Activated CD4-positive, alpha-beta T cell treated with anti-CD3 and anti-CD28 coated beads for 1 hour (primary cell): ENCODE measurements at places on chromosomes 1 and 21.

- no peak for DNase-seq
These were observed 12.2 kb upstream of the PRXL2B start for GRCh38 chr1:2574350-2574749.

- DNase-seq: no peak
These were observed 9.6 kb upstream of the CYB5R1 start for GRCh38 chr1:202976633-202977032.

- peak; percentile 91 for DNase-seq
These were observed 92.5 kb upstream of the RUNX3 start for GRCh38 chr1:25022361-25023189.

DNA sequence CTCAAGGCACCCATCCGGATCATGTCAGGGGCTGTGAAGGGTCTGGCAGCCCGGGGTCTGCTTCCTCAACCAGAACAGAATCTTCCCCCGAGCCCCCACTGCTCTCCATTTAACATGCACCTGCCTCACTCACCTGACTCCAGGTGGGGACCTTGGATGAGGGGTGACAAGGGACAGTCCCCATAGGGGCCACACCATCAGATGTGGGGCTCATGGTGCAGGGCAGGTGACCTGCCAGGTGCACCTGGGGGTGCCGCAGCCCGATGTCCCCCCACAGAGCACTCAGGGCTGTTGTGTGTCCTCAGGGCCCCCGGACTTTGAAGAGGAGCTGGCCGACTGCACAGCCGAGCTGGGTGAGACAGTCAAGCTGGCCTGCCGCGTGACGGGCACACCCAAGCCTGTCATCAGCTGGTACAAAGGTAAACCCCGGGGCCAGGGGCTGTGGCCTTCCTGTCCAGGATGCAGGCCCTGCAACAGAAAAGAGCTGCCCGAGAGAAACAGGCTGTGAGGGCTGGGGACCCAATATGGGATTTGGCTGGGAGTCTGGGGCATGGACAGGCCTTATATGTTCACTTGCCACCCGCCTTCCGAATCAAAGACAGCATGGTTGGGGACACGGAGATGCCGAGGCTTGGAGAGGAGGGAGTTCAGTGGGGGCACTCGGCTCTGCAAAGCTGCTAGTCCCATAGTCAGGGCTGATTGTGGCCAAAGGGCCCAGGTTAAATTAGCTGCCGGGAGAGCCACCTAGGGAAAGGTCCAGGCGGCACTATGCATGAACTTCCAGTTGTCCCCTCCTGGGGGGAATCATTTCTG, 64.6 kb downstream of the TRIM11 start:
- DNase-seq: no peak
